Effector memory CD4-positive, alpha-beta T cell (primary cell): ENCODE measurements at places on chromosomes 11 and 22.

DNA sequence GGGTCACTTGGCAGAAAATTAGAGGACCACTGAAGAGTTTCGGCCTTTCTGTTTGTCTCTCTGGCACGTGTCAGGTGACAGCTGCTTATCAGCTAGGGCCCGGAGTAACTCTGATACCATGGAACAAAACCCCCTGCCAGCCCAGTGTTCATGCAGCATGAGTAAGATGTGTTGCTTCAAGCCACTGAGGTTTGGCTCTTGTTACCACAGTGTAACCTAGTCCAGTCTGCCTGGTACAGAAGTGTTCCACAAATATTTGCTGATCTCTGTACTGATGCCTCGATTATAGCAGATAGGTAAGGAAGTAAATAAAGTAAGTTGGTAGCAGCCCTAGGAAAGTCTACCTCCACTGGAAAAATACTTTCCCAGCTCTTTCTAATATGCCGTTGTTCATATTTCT, 20.5 kb upstream of the ETS1 start:
- no peak for DNase-seq

DNA sequence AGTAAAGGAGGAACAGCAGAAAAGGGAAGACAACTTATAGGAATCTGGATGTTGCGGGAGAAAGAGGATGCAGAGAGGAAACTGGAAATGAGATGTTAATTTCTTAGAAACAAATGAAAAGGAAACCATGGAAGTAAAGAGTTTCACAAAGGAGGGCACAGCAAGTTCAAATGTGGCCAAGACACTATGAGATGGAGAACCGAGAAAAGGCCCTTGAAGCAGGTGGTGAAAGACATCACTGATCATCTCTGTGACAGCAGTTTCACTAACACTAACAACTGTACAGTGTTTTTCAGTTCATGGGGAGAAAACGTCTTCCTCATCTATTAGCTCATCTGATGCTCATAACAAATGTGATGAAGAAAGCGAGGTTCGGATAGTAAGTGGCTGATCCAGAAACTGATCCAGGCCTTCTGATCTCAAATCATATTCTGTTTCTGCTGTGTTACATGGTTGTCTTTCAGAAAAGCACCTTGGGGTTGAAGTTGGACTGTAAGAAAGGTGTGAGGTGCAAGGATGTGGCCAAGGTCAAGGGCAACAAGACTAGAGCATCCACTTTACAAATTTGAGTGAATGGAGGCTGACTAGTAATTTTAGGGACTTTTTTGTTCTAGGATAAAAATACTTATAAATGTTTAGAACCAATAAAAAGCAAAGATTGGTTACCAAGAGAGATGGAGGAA, 492.1 kb upstream of the CADM1 start:
- DNase-seq, result no peak

DNA sequence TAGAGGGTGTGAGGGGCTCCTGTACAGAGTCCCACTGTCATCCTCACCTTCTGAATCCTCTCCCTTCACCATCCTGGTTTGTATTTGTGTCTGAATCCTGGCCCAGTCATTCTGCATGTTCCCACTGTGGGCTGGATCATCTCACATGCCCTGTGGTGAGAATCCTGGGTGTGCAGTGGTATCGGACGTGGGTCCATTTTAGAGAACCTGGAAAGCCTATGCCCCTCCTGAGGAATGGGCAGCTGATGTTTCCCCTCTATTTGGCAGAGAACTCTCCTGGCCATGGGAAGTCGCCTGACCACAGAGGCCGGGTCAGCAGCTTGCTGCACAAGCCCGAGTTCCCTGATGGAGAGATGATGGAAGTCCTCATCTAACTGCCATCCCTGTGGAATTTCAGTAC, 102.3 kb downstream of the AMOTL1 start:
- DNase-seq, result no peak

GRCh38 chr11:104830080-104830479, 68.2 kb downstream of the CASP12 start:
- DNase-seq, result no peak

- DNase-seq, result no peak
Measured at GRCh38 chr11:84588131-84588829, 1038.9 kb downstream of the DLG2 start.
